HAP-1 (cell line): ENCODE measurements at places on chromosomes 13 and 19.
A peak's percentile ranks its signal among the peaks of the same experiment; 100 is the strongest.

DNA sequence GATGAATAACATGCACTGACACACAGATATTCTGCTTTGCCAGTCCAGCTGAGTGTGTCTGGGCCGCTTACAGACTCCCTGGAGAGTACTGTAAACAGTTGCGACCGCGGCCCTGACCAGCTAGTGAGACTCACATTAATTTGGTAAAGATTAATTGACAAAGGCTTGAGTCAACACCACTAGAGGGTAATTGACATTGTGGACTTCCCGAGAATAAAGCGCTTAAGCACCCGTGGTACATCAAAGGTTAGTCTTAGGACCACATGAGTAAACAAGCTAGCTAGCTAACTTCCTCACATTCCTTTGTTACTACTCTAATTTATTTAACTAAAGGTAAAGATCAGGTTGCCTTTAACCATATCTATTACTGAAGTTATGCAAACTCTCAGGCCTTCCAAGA is 624.4 kb upstream of the ARGLU1 start:
- DNase-seq = no peak

- DNase-seq = no peak
These were observed 10.2 kb upstream of the KPTN start for GRCh38 chr19:47494211-47494547.

GRCh38 chr19:51084505-51084904 is 1.8 kb upstream of the KLK14 start:
- DNase-seq = no peak

DNA sequence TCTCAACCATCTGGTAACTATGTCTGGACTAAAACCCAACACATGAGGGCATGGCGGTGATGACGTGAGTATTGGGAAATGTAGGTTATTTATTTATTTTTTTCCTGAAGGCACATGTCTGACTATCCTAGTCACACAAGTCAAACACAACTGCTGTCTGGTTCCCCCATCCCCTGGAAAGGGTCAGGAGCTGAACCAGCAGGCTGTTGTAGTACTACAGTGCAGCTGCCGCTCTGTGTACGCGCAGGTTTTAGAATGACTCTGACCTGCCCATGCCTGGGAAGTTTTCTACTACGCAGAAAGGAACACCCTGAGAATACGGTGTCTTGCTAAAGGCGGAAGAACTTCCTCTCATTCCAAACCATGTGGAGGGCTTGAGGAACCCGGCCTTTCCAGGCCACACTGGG is 1.2 kb downstream of the SLC7A1 start:
- DNase-seq = peak; percentile 56

- no peak for DNase-seq
These were observed 43.1 kb downstream of the COL4A1 start for GRCh38 chr13:110263888-110264287.

DNA sequence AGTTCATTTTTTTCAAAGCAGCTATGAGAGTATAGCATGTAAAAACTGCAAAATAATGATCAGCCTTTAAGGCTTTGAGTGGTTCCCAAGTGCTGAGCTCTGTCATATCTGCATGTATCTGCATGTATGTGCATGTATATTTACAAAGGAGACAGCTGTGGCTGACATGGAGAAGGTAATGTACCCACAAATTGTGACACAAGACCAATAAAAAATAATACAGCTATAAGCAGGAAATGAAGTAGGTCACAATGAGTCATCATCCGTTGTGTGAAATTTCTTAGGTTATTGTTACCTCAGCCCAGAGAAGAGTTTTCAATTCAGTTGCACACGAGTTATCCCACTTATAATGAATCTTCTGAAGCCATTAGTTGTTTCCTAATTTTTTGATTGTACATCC is 60.9 kb upstream of the MED4 start:
- DNase-seq = no peak

GRCh38 chr19:7699417-7700401 is 2.2 kb downstream of the FCER2 start:
- no peak for DNase-seq

DNA sequence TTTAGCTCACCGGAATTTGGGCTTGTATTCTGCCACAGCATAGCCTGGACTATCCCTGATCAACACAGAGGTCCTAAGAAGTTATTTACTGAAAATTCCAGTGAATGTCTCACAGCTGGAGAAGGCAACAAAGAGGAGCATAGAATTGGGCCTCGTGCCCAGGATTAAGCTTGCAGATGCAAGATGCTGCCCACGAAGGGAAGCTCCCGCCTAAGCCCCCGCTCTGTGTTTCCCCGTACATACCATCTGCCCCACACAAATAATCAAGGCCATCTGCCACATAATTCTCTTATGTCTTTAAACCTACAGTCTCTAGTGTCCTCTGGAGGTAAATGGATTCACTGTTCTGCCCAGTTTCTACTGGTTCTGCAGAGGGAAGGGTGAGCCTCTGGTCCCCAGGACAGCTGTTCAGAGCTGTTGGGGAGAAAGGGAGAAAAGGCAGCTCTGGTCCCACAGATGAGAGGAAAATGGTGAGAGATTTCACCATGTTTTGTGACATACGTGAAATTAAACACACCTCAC is 7.4 kb upstream of the TPP2 start:
- no peak for DNase-seq

GRCh38 chr13:28220166-28220565 is 81.8 kb downstream of the PAN3 start:
- DNase-seq = no peak

DNA sequence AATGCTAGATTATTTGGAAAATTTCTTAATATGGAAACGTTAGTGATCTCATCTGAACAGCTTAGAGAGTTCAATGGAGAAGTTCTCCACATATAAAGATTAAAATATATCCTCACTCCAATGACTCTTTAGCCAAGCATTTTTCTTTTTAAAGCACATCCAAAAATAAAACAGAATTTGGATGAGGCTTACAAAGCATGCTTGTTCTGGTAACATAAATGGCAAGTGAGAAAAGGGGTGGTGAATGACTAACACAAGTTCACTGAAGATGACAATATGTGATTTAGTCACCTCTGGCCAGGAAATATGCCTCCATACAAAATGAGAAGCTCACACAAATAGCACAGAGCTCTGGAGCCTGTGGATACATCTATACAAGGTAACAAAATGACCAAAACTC is 253.0 kb downstream of the PCDH20 start:
- DNase-seq = no peak

DNA sequence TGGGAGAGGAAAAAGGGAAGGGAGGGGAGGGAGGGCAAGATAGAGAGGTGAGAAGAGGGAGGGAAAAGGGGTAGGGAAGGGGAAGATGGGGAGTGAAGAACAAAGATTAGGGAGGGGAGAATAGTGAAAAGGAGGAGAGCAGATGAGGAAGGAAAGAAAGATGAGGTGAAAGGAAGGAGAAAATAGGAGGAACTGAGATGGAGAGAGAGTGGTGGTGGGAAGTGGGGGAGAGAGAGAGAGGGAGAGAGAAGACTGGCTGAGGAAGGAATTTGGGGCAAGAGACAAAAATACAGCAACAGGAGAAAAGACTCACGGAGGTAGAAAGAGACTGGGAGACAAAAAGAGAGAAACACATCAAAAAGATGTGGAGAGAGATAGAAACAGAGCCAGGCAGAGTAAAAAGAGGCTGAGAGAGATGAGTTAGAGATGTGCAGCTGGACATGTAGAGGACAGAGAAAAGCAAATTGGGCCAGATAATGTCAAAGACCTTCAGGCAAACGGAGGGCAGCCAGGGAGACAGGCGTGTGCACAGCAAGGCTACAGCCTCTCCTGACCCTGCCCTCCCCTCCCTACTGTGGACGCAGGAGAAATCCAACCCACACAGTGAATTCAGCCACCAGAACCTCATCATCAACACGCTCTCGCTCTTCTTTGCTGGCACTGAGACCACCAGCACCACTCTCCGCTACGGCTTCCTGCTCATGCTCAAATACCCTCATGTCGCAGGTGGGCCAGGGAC is 49.4 kb upstream of the CYP2B6 start:
- DNase-seq = no peak

GRCh38 chr13:28755546-28755870 is 36.7 kb upstream of the SLC46A3 start:
- DNase-seq = no peak

DNA sequence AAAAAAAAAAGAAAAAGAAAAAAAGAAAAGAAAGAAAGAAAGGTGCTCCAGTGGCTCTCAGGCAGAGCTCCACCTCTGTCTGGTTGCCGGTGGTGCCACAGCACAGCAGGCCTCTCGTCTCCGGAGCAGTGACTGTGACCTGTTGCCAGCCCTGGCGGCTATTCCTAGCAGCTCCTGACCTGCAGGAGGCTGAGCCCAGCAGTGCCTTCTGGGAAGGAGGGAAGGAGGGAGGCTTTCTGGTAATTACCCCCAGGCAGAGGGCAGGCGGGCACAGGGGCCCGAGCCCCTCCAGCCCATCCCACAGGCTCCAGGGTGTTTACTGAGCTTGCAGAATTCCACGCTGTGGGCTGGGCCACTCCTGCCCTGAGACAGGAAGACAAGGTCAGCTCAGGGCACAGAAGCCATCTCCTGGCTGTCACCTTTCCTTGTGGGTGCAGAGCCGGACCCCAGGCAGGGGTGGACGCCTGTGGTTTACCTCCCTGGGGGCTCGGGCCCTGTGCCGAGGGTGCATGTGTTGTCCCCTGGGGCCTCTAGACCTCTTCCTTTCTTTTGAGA is 77.9 kb downstream of the GNG7 start:
- no peak for DNase-seq

DNA sequence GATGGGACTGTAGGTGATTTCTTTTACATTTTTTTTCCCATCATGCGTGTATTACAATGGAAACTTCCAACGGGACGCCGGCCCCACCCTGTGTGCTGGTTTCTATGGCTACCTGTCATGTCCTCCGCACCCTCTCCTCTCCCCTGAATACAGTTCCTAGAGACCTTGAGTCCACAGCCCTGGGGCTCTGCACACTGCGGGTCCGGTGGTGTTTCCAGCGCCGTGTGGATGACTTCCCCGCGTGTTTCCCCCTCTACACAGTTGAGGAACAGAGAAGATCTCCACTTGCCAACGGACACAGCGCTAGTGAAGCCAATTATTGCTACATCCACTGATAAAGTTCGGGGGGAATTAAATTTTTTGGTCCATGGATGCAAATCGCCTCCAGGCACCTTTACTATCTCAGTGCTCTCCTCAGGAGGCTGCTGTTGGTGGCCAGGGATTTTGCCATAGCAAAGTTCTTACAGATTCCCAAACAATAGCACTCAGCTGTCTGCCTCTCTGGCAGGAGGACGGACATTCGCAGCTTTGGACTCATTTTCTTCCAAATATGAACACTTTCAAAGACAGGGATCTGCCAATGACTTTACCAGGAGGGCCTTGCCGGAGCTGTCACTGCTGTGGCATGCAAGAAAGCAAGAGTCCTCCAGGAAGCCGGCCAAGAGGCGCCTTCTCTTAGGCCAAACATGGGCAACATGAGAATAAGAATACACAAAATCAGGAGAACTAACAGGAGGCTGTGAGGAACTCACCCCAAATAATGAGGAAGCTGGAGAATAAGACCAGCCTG is 39.3 kb upstream of the GAS6 start:
- no peak for DNase-seq

DNA sequence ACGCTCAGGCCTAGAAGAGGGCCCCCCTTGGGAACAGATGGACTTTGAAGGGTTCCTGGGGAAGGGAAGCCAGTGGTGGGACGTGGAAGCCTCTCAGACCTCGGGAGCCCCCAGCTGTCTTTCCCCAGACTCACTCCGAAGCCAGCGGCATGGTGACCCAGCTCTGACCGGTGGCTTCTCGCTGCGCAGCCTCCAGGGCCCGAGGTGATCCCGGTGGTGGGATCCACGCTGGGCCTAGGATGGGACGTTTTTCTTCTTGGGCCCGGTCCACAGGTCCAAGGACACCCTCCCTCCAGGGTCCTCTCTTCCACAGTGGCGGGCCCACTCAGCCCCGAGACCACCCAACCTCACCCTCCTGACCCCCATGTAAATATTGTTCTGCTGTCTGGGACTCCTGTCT is 24.6 kb downstream of the HPN start:
- no peak for DNase-seq

GRCh38 chr19:46179076-46179759 is 31.2 kb downstream of the IGFL2 start:
- no peak for DNase-seq

GRCh38 chr13:48093588-48093987 is 1.3 kb downstream of the MED4 start:
- no peak for DNase-seq

GRCh38 chr19:38049105-38049649 is 142.2 kb downstream of the SIPA1L3 start:
- DNase-seq = no peak

DNA sequence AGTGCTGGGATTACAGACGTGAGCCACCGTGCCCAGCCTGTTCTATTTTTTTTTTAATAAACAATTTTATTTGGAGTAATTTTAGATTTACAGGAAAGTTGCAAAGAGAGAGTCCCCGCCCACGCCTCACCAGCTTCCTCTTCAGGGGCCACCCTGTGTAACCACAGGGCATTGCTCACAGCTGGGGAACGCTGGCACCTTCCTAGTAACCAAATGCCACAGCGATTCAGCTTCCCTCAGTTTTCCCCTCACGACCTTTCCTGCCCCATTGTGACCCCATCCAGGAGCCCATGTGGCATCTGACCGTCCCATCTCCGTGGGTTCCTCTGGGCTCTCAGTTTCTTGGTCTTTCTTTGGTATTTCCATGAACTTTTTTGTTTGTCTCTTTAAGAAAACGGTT is 83.9 kb downstream of the GNG7 start:
- DNase-seq = no peak

DNA sequence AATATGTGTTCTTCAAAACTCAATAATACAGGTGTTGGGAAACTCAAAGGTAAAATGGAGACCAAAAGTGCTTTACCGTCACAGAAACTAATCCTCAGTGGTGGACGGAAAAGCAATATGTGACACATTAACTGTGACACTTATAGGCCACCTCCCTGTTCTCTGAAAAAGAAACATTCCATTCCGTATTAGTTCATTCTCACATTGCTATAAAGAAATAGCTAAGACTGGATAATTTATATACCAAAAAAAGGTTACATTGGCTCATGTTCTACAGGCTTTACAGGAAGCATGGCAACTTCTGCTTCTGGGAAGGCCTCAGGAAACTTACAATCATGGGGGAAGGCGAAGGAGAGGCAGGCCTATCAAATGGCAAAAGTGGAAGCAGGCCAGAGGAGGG is 435.3 kb upstream of the HTR2A start:
- no peak for DNase-seq

DNA sequence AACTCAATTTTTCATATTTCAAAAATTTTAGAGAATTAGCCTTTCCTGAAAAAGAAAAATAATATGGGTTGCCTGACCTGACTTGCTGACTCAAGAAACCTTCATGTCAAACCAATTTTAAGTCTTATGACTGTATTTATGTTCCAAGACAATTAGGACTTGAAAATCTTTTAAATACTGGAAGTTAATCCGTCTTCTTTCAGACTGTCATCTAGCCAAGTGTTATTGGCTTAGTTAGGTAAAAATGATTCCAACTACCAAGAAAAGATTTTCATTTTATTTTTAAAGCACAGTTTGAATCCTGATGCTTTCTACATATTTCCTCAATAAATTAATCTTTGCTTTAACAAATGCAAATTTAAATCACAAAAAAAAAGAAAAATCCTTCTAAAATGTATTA is 337.6 kb downstream of the SLITRK6 start:
- DNase-seq = no peak
